Posterior vena cava (tissue), 2 donors: ENCODE measurements at places on chromosomes 1 and 21.

GRCh38 chr1:88700425-88701013 lies 16.4 kb downstream of the PKN2 start:
- DNase-seq = no peak

DNA sequence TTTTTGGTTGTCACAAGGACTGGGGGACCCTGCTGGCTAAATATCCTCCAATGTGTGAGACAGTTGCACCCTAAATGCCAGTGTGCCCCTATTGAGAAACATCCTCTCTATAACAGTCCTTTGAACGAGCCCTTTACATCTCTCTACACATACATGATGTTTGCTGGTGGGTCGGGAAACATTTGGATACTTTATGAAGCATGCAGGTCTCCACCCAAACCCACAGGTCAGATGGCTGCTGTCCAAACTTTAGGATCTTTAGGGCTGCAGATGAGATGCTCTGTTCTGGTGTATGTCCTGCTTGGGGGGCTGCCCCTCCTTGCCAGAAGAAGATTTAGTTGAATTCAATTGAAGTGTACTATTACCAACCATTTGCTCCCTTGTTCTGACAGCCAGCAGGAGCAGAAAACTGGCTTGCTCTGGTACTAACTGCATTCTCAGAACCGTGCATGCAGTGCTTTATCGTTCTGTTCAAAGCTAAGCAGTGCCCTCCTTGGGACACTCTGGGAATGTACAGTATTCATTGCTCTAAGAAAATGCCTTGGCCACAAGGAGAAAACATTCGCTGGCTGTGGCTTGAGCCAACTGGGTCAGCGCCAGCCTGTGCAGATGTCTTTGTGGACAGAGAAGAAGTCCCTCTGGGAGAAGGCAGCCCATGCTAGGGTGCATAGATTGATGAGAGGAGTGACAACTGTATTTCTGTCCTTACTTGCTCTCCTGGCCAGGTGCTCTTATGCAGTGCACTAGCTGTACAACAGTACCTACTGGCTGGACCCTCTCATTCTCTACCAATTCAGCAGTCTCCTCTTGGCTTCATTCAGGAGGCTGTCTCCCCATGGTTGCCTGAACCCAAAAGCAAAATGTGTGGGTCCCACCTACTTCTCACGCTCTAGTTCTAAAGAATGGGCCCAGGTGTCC lies 61.4 kb upstream of the DIRAS3 start:
- peak; percentile 91 for DNase-seq

DNA sequence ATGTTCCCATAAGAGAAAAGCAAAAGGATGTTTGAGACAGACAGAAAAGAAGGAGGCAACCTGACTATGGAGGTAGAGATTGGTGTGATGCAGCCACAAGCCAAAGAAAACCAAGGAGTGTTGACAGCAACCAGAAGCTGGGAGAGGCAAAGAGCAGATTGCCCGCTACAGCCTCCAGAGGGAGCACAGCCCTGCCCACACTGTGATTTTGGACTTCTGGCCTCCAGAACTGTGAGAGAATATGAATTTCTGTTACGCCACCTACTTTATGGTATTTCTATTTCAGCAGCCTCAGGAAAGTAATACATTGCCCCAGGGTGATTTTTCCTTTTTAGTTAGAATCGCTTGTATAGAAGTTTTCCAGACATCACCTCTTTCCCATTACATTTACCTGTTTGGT lies 28.4 kb downstream of the SLAMF6 start:
- DNase-seq = no peak

DNA sequence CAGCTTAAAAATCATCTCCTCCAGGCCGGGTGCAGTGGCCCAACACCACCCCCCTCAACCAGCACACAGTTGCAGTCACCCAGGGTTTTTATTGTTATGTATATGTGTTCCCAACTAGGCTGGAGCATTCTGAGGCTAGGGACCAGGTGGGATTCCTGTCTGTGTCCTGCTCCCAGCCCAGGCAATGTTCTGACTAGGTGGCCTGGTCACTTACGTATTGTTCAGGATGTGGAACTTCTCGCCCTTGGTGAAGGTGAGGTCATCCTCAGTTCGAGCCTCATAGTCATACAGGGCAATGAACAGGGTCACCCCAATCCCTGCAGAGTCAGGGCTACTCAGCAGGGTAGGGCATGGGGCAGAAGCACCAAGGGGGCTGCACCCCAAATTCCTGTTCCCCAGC lies 12.2 kb downstream of the FGR start:
- DNase-seq = no peak

GRCh38 chr1:243834130-243834529 lies 15.9 kb downstream of the AKT3 start:
- no peak for DNase-seq

- DNase-seq = peak; percentile 47
Measured at GRCh38 chr1:17802164-17802563, 47.0 kb downstream of the ACTL8 start.
